Stimulated activated CD4-positive, alpha-beta T cell treated with anti-CD3 and anti-CD28 coated beads, Interleukin-2, amount 100 ng/mL, for 48 hours (primary cell): ENCODE measurements at places on chromosomes 5 and 9.

DNA sequence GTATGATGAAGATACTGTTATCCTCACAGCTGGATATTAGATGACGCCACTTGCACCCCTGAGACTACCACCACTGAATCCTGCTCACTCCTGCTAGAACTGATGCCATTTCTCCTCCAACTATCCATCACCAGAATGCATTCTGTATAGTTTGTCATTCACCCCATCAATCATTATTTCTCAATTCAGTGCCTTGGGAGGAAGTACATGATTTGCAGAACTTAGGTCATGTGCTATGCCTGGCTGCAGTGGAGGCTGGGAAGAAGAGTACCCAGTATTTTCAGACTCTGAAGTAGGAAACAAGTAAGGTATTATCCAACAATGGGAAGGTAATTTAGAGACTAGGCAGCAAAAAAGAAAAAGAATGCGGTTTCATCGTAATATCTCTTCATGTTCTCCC, 26.2 kb upstream of the HSD17B4 start:
- DNase-seq, result no peak

GRCh38 chr9:74573640-74574191, 76.6 kb downstream of the RORB start:
- no peak for DNase-seq

DNA sequence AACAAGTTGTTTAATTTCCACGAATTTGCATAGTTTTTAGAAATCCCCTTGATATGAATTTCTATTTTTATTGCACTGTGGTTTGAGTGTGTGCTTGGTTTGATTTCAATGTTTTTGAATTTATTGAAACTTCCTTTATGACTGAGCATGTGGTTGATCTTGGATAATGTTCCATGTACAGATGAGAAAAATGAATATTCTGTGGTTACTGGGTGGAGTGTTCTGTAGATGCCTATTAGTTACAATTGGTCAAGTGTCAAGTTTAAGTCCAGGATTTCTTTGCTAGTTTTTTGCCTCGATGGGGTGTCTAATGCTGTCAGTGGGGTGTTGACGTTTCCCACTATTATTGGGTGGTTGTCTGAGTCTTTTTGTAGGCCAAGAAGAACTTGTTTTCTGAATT, 319.5 kb upstream of the ACTBL2 start:
- no peak for DNase-seq

- DNase-seq, result no peak
Observed at GRCh38 chr9:14323083-14323971, 9.4 kb upstream of the NFIB start.

GRCh38 chr9:104073770-104074133, 20.4 kb upstream of the SMC2 start:
- no peak for DNase-seq

DNA sequence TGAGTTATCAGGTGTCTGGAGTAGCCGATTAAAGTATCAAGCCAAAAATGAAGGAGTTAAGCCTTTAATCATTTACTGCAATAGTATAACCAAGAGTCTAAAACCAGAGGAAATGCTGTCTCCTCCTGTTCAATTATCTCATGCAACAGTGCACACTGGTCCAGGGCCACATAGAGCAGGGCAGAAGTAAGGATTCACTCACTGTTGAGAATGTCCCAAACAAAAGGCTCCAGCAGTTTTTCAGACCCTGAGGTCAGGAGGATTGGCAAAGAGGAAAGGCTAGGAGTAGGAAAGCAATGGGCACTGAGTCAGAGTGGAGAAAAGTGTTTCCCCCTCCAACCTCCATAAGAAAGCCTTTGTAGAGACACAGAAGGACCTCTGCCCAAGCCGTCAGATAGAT, 168.2 kb downstream of the RNF180 start:
- no peak for DNase-seq

GRCh38 chr9:136532799-136533774, 12.8 kb downstream of the NOTCH1 start:
- peak; percentile 41 for DNase-seq

DNA sequence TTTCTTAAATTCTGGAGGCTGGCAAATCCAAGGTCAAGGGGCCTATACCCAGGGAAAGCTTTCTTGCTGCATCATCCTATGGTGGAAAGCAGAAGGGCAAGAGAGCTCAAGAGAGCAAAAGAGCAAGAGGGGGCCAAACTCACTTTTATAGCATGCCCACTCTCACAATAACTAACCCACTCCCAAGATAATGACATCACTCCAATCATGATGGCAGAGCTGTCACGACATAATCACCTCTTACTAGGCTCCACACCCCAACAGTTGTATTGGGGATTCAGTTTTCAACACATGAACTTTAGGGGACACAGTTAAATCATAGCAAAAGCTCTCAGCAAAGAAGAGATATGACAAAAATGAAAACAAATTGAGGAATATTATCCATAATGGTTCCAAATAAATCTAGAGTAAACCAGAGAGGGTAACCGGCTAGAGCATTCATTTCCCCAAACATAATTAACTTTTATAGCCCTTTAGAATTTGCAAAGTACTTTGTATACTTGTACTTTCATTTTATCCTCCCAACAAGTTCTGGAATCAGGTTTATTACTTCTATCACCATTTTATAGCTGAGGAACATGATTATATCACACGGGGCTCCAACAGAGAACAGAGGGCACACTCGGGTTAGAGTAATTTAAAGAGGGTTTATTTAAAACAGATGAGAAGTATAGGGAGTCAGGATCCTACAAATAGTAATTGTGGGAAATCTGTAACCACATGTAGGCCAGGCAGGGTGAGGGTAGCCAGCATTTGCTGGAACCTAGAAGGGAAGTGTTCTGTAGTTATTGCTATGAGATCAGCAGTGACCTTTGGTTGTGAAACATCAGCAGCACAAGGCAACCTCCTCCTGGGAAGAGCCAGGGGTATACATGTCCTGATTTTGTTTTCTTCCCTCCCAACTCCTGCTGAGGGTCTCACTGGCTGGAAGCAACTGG, 7.2 kb upstream of the TARS1 start:
- DNase-seq, result no peak

- DNase-seq, result no peak
Observed at GRCh38 chr9:2008372-2008771, 6.8 kb upstream of the SMARCA2 start.

- DNase-seq, result no peak
Observed at GRCh38 chr5:123125962-123126732, 37.1 kb downstream of the PRDM6 start.

- DNase-seq, result no peak
Observed at GRCh38 chr5:166992874-166993722, 1298.3 kb upstream of the WWC1 start.

- no peak for DNase-seq
Observed at GRCh38 chr5:109327570-109327969, 82.2 kb downstream of the PJA2 start.

DNA sequence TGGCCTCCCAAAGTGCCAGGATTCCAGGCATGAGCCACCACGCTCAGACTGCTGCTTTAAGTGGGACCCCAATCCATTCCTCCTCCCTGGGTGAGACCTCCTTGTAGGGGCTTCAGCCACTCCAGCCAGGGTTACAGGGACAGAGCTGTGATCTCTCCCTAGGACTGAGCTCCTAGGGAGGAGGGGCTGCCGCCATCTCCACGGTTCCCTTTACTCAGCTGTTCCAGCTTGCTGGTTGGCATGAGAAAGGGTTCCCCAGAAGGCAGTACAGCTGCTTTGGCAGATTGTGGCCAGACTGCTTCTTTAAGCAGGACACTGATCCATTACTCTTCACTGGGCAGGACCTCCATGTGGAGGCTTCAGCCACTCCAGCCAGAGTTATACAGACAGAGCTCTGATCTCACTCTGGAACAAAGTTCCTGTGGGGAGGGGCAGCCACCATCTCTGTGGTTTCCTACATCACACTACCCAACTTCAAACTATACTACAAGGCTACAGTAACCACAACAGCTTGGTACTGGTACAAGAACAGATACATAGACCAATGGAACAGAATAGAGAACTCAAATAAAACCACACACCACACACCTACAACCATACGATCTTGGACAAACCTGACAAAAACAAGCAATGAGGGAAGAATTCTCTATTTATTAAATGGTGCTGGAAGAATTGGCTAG, 7.2 kb downstream of the INSL6 start:
- no peak for DNase-seq

GRCh38 chr5:96297290-96297689, 135.8 kb downstream of the PCSK1 start:
- no peak for DNase-seq

GRCh38 chr9:83622433-83622938, 457 bp upstream of the IDNK start:
- no peak for DNase-seq

GRCh38 chr5:96716716-96717115, 54.5 kb downstream of the CAST start:
- no peak for DNase-seq

GRCh38 chr5:151274666-151275065, 21.7 kb downstream of the GM2A start:
- DNase-seq, result no peak

DNA sequence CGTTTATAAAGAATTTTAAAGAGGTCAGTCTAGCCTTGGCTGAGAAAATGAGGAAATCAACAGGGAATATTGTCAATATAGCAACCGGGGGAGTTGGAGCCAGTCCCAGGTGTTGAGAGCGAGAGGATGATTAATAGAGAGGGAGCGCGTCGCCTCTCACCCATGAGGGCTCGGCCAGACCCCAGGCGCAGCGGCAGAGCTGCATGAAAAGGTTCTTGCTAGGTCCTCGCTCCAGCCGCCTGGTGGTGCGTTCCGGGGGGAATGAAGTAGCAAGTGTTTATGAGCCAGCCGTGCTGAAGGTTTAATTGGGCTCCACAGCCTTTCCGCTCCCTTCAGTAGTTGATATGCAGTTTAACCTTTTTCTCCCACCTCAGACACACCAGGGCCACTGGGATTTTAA, 167.3 kb upstream of the IRX1 start:
- no peak for DNase-seq

DNA sequence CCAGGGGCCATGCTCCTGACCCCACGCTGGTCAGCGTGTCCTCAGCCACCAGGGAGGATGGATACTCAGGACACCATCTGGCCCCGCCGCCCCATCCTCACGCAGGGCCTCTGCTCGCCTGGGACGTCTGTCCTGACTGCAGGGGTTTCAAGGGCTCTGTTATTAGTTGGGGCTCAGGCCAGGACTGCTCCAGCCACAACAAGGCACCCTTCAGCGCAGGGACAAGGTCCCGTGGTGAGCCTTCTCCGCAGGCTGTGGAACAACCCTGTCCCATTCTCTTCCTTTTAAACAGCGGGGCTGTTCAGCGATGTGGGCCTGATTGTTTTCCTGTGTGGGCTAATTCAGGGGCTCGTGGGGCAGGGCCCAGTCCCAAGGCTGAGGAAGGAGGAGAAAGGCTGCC, 61.6 kb downstream of the SEMA4D start:
- DNase-seq, result no peak

- DNase-seq, result no peak
Observed at GRCh38 chr9:113160571-113160970, 9.8 kb downstream of the SLC31A2 start.

DNA sequence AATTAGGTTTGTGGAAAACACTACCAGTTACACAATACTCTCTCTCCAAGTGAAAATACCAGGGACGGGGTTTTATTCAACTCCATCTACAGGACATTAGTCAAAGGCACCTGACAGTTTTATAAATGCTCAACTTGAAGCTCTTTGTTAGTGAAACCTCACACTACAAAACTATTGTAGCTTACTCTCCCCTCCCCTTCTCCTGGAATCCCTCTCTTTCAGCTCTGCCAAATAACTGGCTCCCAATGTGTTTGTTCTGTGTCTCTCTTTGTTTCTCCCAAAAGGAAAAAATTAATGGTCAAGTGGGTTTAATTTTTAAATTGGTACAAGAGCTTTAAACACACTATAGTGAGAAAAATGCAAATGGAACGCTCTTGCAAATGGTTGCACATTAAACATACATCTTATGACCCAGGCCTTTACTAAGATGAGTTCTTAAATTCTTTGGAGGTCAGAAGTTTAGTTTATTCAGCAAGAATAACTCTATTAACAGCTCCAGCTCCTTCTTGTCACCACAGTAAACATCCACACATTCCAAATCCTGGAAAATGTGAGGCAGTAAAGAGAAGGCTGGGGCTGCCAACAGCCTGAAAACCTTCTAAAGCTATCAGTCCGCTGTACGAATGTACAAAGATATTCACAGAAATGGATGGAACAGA, 48.4 kb downstream of the ZNF608 start:
- no peak for DNase-seq

GRCh38 chr5:55030676-55031369, 6.8 kb downstream of the GZMK start:
- no peak for DNase-seq

- DNase-seq, result no peak
Observed at GRCh38 chr5:159003045-159004030, 96.4 kb downstream of the EBF1 start.

DNA sequence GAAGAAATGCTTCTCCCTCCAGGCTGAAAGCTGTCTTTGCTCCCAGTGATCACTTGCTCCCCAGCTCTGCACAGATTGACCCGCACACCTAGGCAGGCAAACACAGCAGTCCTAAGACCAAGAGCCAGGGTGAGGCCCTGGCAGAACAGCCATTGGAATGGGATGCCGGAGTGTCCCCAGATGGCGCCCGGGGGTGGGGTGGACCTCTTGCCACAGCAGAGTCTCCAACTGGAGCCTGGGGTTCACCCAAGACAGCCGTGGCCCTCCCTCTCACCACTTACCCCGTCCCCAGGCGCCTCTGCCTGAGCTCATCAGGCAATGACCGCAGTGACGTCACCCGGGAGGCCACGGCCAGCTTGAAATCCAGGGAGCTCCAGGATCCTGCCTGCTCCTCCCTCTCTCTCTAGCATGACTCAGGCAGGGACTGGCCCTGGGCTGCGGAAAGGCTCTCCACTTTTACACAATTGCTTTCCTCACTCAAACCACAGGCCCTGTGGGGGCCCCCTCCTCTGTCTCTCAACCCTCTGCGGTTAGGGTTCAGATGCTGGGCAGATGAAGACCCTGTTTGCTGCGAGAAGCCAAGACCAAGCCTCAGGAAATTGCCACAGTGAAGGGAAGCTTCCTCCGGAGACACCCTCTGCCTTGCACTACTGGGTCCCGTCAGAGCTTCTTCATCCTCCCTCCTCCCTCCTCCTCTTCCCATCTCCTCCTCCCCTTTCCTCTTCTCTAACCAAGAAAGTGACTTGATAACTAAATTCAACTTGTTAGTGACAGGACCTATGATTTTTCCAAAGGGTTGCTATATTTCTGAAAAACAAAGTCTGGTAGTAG, 24.3 kb upstream of the PTGES start:
- DNase-seq, result peak; percentile 41

DNA sequence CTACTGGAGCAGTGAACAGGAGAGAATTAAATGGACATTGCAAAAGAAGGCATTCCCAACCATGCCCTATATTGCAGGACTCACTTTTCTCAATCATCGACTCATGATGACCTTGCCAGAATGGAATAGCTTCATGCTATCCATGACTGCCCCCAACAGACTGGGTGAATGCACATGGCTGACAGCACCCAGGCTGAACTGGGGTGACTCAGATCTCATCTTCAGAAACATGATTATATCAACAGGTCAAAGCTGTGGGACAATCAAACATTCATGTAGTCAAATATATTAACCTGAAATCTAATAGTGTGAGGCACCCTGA, 34.7 kb upstream of the MIER3 start:
- no peak for DNase-seq

GRCh38 chr5:91691592-91691991, 308.5 kb upstream of the ARRDC3 start:
- DNase-seq, result no peak
